ENCODE measurements at places on chromosomes 7 and 10. TPM values are rescaled to one million over a fixed set of nuclear protein-coding genes. Genes with fewer than 3 reads are reported as not detected.

GRCh38 chr7:88347517-88347916, 40.8 kb upstream of the STEAP4 start:
- DNase-seq: no peak
- no peaks in the 10 kb centered on the region for H3K36me3 ChIP-seq
- no peak overlapping the region for H3K27ac ChIP-seq
- no peaks in the 10 kb centered on the region for H3K27me3 ChIP-seq
- H3K4me1 ChIP-seq: no peaks in the 10 kb centered on the region

DNA sequence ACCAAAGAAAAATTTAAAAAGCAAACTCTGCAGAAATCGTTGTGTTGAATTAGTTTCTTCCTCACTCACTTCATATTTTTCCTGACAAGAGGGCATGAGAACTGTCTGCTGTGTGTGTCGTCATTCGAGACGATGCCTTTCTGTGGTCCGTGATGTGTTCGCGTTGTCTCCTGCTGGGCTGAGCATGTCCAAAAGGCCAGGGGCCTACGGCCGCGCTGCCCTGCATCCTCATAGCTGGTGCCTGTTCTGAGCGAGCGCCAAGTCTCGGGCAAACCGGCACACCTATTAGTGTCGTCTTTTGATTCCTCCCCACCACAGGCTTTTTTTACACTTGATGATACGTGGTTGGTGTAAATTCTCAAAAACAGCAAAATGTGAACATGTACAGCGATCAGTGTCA, 27.4 kb downstream of the WDR37 start:
- no peaks in the 10 kb centered on the region for H3K4me1 ChIP-seq
- no peak overlapping the region for H3K27ac ChIP-seq
- H3K27me3 ChIP-seq: no peaks in the 10 kb centered on the region
- peaks cover 47% of the 10 kb centered on the region for H3K36me3 ChIP-seq
- DNase-seq: no peak

GRCh38 chr7:29564496-29565223, 1.0 kb downstream of the PRR15 start:
- H3K36me3 ChIP-seq: no peaks in the 10 kb centered on the region
- DNase-seq: no peak
- H3K4me1 ChIP-seq: peaks cover 28% of the 10 kb centered on the region
- peaks cover 7% of the 10 kb centered on the region for H3K27me3 ChIP-seq

GRCh38 chr10:119343011-119343601, 135.7 kb downstream of the GRK5 start:
- H3K27me3 ChIP-seq: no peaks in the 10 kb centered on the region
- no peak overlapping the region for H3K4me3 ChIP-seq
- peak overlapping the region; percentile 35 for H3K27ac ChIP-seq
- H3K4me1 ChIP-seq: peaks cover 12% of the 10 kb centered on the region
- DNase-seq: no peak

- H3K27ac ChIP-seq: no peak overlapping the region
- H3K27me3 ChIP-seq: no peaks in the 10 kb centered on the region
- H3K4me3 ChIP-seq: no peak overlapping the region
- H3K4me1 ChIP-seq: peaks cover 16% of the 10 kb centered on the region
Measured at GRCh38 chr7:36985316-36985715, 261.0 kb upstream of the AOAH start.

- H3K27me3 ChIP-seq: no peaks in the 10 kb centered on the region
- DNase-seq: no peak
- no peaks in the 10 kb centered on the region for H3K36me3 ChIP-seq
- H3K4me1 ChIP-seq: peaks cover 92% of the 10 kb centered on the region
- peak overlapping the region; percentile 45 for H3K4me3 ChIP-seq
Measured at GRCh38 chr10:103748020-103748419, 107.4 kb downstream of the SH3PXD2A start.

- H3K27ac ChIP-seq: peak overlapping the region; percentile 85
- H3K4me3 ChIP-seq: no peak overlapping the region
- peaks cover 64% of the 10 kb centered on the region for H3K4me1 ChIP-seq
- DNase-seq: no peak
Measured at GRCh38 chr7:30469303-30469702, 9.3 kb downstream of the NOD1 start.

DNA sequence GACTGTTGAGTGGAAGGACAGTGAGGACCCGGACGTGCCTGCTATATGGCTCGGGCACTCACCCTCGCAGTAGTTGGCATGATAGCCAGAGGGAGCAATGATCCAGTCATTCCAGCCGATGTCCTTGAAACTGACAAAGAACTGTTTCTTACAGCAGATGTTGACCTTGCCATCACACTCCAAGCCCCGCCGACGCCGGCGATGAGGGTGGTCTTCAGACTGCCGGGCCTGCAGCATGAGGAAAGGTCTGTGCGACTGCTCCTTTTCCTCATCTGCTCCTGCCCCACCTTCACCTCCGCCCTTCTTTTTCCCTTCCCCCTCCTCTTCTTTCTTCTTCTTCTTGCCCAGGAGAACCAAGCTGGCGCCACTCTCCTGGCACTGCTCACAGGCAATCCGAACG, 13.1 kb downstream of the INHBA start:
- H3K4me3 ChIP-seq: no peak overlapping the region
- H3K4me1 ChIP-seq: peaks cover 10% of the 10 kb centered on the region
- no peak overlapping the region for H3K27ac ChIP-seq
- DNase-seq: no peak

DNA sequence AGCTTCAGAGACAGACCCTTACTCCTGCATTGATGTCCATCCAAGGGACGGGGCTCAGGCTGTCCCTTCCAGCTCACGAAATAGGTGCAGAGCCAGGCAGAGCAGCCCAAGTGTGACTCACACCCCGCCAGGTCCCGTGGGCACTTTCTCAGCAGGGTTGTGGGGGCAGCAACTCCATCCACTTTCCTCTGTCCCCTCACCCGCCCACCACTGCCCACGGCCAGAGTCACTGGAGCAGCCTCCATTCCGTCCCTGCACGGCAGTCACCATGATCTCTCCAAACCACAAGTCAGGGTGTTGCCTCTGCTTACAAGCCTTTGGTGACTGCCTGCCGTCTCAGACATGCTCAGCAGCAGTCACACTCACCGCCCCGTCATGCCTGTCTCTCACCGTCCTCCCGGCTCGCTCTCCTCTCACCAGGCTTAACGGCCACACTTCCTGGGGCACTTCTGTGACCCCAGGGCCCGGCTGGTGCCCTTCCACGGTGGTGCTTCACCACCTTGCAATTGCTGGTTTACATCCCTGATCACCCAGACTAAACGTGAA, 39.3 kb downstream of the CALML3 start:
- peaks cover 13% of the 10 kb centered on the region for H3K4me1 ChIP-seq
- no peak overlapping the region for H3K4me3 ChIP-seq
- H3K27ac ChIP-seq: peak overlapping the region; percentile 69
- no peaks in the 10 kb centered on the region for H3K27me3 ChIP-seq

DNA sequence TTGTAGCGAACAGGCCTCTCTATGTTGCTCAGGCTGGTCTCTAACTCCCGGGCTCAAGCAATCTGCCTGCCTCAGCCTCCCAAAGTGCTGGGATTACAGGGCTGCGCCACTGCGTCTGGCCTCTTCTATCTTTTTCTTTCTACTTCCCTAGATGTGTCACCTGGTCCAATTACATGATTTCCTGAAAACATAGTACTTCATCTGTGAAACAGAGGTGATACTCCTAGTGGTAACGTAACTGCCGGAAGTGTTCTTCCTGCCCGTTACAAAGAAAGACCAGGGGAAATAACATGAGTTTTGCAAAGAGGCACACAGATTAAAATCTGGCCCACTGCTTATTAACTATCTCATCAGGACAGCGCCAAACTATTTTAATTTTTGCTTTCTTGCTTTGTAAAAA, 18.4 kb upstream of the HGF start:
- H3K4me3 ChIP-seq: no peak overlapping the region
- no peaks in the 10 kb centered on the region for H3K36me3 ChIP-seq
- H3K27ac ChIP-seq: no peak overlapping the region
- H3K4me1 ChIP-seq: no peaks in the 10 kb centered on the region

- peaks cover 26% of the 10 kb centered on the region for H3K4me1 ChIP-seq
- no peaks in the 10 kb centered on the region for H3K36me3 ChIP-seq
- no peak overlapping the region for H3K27ac ChIP-seq
- H3K27me3 ChIP-seq: peaks cover 100% of the 10 kb centered on the region
- no peak overlapping the region for H3K4me3 ChIP-seq
Measured at GRCh38 chr7:27175626-27176523, 1.8 kb upstream of the HOXA10 start.

DNA sequence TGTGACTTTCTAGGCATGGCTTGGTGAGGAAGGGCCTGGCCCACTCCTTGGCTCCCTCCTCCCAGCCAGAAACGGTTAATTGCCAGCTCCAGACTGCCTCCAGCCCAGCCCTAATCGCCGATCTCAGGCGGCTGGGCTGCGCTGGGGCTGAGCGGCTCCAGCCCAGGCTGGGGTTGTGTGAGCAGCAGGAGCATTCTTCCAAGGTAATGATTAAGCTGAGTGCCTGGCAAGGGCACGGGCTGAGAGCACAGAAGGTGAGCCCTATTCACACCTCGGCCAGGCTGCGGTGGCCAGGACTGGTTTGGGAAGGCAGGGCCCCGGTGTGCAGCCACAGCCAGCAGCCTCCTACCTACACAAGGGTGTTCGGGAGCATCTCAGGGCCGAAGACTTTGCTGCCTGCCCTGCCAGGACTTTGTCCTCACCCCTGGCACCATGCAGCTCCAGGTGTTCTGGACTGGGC, at the start of gene TMEM72:
TMEM72 (plus strand) TSS at position 257 of the 460 bp plus-strand sequence; CDS start at position 433, 176 bp downstream.
- no peaks in the 10 kb centered on the region for H3K4me1 ChIP-seq
- H3K27ac ChIP-seq: no peak within 1 kb of the TSS
- no peaks in the 10 kb centered on the region for H3K27me3 ChIP-seq
- H3K4me3 ChIP-seq: no peak within 1 kb of the TSS
- DNase-seq: no peak
- H3K36me3 ChIP-seq: no peaks in the 10 kb centered on the region

- H3K36me3 ChIP-seq: no peaks in the 10 kb centered on the region
- H3K4me1 ChIP-seq: peaks cover 30% of the 10 kb centered on the region
- no peak for DNase-seq
- H3K27me3 ChIP-seq: peaks cover 21% of the 10 kb centered on the region
- peak overlapping the region; percentile 63 for H3K27ac ChIP-seq
Measured at GRCh38 chr10:84166620-84167288, 6.8 kb upstream of the GPR15LG start.

DNA sequence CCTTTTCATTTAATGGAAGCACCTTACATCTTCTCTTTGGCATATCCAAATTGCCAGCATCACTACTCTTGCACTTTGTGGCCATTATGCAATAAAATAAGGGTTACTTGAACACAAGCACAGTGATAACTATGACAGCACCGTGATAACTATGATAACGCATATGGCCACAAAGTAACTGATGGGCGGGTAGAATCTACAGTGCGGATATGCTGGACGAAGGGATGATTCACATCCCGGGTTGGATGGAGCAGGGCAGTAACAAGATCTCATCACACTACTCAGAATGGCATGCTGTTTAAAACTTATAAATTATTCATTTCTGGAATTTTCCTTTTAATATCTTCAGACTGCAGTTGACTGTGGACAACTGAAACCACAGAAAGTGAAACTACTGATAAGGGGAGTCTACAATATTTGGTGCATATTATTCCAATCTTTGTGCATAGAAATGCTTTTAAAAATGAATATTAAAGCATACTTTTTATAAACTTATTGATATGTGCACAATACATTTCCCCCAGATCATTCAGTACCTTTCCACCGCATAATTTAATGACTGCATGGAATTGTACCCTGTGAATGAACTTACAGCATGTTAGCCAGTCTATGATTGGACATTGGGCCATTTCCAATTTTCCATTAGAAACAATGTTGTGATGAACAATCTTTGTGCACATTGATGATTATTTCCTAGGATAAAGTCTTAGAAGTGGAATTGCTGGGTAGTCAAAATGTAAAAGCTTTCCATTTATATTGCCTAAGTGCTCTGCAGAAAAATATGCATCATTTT, 136.4 kb downstream of the WNT2 start:
- H3K4me3 ChIP-seq: no peak overlapping the region
- no peak overlapping the region for H3K27ac ChIP-seq
- H3K36me3 ChIP-seq: peaks cover 27% of the 10 kb centered on the region

- H3K4me1 ChIP-seq: no peaks in the 10 kb centered on the region
- no peaks in the 10 kb centered on the region for H3K27me3 ChIP-seq
- DNase-seq: no peak
- H3K36me3 ChIP-seq: no peaks in the 10 kb centered on the region
Measured at GRCh38 chr7:93894966-93895640, 4.5 kb upstream of the TFPI2 start.

GRCh38 chr7:2101630-2102374, 130.9 kb downstream of the MAD1L1 start:
- H3K36me3 ChIP-seq: no peaks in the 10 kb centered on the region
- H3K27me3 ChIP-seq: no peaks in the 10 kb centered on the region
- no peak overlapping the region for H3K27ac ChIP-seq

GRCh38 chr7:48090095-48090805, 1.2 kb downstream of the UPP1 start:
- no peaks in the 10 kb centered on the region for H3K27me3 ChIP-seq
- H3K27ac ChIP-seq: peak overlapping the region; percentile 97
- peaks cover 6% of the 10 kb centered on the region for H3K36me3 ChIP-seq

DNA sequence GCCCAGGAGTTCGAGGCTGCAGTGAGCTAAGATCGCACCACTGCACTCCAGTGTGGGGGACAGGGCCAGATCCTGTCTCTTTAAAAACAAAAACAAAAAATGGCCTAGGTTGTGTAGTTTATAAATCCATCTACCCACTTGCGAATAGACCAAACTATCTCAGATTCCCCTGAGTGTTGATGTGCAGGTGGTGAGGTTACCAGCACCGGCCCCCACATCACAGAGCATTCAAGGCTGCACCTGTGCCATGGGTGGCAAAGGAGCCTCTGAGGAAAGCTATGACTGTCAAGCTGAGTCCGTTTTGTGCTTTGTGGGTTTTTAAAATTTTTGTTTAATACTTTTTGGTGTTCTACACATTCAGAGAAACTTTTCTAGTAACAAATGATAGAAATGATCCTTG, 30.8 kb upstream of the CACUL1 start:
- no peak overlapping the region for H3K27ac ChIP-seq
- no peaks in the 10 kb centered on the region for H3K27me3 ChIP-seq
- H3K36me3 ChIP-seq: no peaks in the 10 kb centered on the region
- no peak overlapping the region for H3K4me3 ChIP-seq

Gene CHST15
- total RNA-seq: 4.0 TPM

Gene PTF1A
- not detected for total RNA-seq

Gene CELF2
- total RNA-seq: 7.2 TPM

Gene NXPH1
- not detected for total RNA-seq

Gene MET
- total RNA-seq: 25.0 TPM

Gene TLL2
- not detected for total RNA-seq

Gene OR2A1
- total RNA-seq: not detected
